ENCODE measurements at places on chromosomes 1 and 21.

DNA sequence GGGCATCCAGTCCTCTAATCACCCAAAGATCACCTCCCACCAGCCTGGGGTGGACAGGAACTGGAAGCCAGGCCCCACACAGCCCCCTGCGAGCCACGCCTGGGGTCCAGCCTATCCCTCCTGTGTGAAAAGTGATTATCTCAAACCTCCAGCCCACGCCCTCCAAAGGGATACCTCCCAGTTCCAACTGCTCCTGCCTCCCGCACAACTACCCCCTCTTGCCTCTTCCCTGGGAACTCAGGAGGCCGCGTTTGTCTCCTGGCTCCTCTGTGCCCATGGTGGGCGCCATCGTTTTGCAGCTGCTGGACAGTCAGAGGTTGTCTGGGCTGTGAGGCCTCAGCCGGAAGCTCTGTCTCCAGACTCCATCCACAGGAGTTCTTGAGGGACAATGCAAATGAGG, 305.9 kb downstream of the AJAP1 start:
- no peak for DNase-seq

- no peak for DNase-seq
Measured at GRCh38 chr1:245666412-245666811, 511.6 kb downstream of the KIF26B start.

DNA sequence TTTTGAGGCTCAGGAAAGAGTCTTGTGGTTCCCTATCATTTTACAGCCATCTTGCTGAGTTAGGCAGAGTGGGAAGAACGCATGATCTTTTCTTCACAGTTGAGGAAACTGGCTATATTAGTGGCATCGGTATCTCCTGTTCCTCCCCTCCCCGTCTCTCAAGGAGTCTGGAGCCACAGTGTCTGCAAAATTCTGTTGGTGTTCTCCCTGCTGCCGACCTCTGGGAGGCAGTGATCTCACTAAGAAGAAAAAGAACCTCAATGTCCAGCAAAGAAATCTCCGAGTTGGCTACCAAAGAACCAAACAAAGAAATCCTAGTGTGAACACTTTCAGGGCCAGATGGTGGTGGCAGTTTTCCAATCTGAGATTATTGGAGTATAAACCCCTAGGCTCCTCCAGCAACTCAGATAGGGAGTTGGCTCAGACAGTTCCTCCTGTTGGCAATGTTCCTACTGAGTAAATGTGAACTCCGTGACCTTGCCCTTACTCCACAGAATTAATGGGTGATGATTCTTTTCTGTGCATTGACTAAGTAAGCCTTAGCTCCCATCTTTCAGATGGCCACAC, 41.2 kb downstream of the PRAMEF20 start:
- no peak for DNase-seq

DNA sequence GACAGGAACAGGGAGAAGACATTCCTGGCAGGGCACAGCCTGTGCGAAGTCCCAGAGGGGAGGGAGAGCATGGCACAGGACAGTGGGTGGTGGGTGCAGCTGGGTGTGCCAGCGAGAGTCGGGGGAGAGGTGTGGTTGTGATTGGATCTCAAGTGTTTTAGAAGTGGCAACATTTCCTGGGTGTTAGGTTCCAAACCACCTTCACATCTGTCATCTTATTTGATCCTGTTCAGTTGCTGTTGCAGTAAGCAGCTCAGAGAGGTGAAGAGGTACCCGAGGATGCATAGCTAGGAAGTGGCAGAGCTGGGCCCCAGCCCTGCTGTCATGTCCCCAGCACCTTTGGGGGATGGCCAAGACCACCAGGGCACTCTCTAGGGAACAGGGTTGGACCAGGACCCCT, 22.0 kb upstream of the DISP3 start:
- no peak for DNase-seq

- no peak for DNase-seq
Measured at GRCh38 chr1:11492235-11492634, 13.3 kb downstream of the DISP3 start.

- no peak for DNase-seq
Measured at GRCh38 chr1:109659997-109660690, 4.2 kb downstream of the GSTM4 start.

- DNase-seq: peak; percentile 83
Measured at GRCh38 chr1:165543532-165544438, at the start of gene LRRC52. TSS of gene LRRC52 (plus strand) at chr1:165544000. CDS start at chr1:165544297, 297 bp downstream.

- DNase-seq: no peak
Measured at GRCh38 chr1:222462601-222463000, 85.3 kb downstream of the HHIPL2 start.

DNA sequence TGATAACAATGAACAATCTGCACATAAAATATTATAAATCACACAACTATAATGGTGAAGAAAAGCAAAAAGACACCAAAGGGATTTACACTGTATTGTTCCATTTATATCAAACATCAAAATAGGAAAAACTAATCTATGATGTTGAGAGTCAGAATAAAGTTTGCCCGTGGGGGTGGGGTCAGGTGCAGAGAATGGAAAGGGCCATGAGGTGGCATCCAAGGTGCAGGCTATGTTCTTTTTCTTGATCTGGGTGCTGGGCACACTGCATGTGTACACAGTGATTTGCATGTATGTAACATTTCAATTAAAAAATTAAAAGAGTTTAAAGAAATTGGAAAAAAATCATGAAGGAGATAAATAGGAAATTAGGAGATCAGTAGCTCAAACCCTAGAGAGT, 127.3 kb downstream of the DSCAM start:
- no peak for DNase-seq

DNA sequence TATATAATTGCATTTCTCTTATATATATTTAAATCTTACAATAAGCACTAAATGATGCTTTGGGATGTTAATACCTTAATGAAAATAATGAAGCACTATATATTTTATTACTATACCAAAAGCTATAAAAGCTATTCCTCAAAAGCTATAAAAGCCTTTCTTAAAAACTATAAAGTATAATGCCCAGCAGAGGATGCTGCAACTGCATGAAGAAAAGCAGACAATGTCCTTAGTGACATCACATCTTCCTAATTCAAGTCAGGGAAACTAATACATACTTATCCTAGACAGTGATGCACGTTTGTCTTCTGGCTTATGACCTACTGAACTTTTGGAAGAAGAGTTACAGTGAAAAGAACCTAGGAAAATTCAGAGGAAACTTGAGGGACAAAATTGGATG, 13.6 kb upstream of the C1orf185 start:
- no peak for DNase-seq

GRCh38 chr1:161998811-161999210, 24.9 kb downstream of the OLFML2B start:
- DNase-seq: no peak

DNA sequence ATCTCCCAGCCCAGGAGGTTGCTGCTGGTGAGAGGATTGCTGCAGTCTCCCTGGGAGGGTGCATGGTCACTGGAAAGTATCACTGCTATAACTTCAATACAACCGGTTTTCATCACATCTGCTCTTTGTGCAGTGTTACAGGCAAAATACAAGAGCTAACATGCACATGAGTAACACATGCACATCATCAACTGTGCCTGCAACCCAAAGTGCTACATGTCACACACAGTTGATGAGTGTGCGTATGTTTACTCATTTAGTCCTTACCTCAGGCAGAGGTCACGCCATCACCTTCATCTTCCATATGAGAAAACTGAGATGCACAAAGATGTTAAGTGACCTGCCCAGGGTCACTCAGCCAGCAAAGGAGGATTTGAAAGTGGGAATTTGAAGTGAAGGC, 277.7 kb downstream of the FAM72C start:
- DNase-seq: no peak

DNA sequence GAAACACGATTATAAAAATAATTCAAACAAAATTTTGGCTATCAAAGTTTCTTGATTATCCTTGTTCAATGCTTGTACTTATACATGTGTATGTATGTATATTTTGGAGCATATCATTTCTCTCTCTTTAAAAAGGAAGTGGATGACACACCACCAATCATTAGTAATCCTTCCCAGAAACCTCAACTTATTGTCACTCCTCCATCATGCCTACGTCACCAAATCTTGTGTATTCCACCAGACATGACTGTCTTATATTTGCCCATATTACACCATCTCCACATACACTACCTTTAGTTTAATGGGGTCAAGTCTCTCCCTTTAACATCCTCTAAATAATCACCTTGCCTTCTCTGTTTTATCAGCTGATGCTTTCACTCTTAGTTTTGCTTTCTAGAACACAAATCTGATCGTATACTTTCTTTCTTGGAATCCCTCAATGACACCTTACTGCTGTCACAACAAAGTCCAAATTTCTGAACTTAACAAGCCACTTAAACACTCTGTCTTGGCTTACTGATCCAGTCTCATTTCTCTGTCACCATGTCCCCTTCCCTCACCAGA, 124.0 kb downstream of the BRINP3 start:
- DNase-seq: no peak

DNA sequence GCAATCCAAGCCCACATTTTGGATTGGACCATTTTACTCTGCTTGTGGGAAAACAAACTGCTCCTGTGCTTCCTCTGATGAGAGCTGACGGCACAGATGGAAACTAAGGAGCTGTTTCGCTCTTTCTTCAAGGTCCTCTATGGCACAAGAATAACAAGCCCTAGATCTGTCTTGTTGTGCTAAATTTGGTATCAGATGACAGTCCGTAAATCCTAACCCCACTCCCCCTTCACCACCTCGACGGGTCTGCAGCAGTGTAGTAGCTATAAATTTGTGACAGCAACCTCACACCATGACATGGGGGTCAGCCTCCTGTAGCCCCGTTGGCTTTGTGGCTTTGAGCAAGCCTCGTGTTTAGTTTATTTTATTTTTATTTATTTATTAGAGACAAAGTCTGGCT, 85.9 kb downstream of the ADSS2 start:
- DNase-seq: no peak

Measured in NCI-H1694 treated with DMSO at 0.1 percent for 48 hours (cell line).